ENCODE measurements at places on chromosomes 13 and 19.

GRCh38 chr13:23460309-23460708 is 26.8 kb upstream of the SACS start:
- no peak for DNase-seq

DNA sequence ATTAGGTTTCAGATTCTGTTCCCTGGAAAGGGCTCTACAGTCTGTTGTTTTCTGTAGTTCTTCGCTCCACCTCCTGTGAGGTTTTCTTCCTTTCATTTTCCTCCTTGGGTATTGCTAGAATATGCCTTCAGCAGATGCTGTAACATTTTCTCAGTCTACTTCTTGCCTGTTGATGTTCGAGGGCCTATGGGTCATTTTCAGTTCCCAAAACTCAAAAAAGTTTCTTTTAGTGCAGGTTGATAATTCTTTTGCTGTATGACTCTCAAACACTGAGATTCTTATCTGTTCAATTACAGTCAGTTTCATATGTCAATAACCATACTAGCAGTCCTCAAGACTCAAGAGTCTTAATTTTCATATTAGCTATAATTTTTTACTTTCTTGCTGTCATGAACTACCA is 268.3 kb downstream of the RFC3 start:
- DNase-seq = no peak

- no peak for DNase-seq
Measured at GRCh38 chr19:33866696-33867095, 70.0 kb downstream of the KCTD15 start.

- DNase-seq = peak; percentile 10
Measured at GRCh38 chr13:78102121-78102677, 183.6 kb upstream of the EDNRB start.

DNA sequence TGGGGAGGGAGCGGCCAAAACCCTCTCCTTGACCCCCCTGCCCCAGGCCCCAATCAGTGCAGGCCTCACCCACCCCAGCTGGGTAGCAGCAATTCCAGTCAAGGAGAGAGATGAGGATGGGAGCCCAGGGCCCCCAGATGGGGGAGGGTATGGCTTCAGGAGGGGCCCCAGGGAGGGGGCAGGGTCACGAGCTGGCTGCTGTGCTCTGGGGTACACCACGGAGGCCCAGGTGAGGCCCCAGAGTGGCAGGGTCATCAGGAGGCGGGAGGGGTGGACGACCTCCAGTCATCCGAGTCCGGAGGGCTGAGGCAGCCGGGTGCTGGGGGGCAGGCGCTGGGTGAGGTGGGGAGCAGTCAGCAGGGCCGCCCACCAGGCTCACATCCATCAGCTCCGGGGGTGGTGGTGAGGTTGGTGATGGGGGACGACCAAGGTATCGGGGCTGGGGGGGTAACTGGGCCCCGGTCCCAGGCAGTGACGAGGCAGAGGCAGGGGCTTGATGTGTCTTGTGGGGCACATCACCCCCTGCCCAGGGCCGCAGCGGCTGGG is 8.4 kb downstream of the DYRK1B start:
- no peak for DNase-seq

GRCh38 chr13:80180740-80181355 is 160.1 kb downstream of the SPRY2 start:
- DNase-seq = no peak

DNA sequence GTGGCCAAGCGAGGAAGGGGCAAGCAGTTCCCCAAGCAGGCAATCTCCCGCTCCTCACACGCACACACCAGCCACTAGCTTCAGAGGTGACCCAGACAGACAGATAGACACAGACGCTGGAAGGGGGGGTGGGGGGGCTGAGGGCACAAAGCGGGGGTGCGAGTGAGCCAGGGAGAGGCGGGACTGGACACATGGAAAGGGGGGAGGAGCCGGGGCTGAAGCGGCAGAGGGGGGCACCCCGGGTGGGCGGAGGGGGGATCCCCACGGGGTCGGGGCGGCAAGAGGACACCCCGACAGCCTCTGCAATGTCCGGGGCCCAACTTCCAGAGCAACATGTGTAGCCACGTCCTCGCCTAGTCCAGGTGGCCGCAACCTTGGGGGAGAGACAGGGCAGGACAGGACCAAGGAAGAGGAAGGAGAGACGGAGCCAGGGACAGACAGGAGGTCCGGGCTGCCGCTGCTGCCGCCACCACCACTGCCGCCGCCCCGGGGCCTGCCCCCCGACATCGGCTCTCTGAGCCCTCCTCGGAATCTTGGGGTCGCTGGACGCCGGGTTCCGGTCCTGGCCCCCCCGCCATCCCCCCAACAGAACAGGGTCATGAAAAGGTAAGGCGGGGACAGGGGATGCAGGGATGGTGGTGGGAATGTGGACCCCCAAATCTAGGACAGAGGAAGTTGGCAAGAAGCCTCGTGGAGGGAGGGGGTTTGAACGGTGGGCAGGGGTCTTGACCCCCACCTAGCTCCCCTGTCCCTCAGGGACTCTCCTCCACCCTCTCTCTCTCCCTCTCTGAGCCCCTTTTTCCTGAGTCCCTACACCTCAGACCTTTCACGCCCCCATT is 1.1 kb downstream of the GRIN2D start:
- no peak for DNase-seq

DNA sequence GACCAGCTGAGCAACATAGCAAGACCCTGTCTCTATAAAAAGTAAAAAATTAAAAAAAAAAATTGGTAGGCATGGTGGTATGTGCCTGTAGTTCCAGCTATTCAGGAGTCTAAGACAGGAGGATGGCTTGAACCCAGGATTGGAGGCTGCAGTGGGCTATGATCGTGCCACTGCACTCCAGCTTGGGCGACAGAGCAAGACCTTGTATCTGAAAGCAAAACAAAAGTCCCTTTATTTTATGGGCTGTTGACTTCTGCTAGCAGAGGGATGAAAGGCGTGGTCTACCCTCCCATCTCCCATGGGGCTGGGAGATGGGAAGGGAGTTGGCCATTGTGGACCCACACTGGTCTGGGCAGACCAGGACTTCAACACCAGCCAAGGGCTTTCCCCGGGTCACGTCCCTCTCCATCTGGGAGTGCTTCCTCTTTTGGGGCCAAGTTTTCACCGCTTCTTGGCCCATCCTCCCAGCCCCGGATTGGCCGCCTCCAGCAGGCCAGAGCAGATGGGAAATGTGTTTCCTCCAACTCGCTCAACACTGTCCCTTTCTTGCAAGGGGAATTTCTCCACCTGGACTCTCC is 2.2 kb upstream of the TNFSF9 start:
- DNase-seq = no peak

- no peak for DNase-seq
Measured at GRCh38 chr13:79492313-79492798, 11.4 kb downstream of the NDFIP2 start.

- DNase-seq = no peak
Measured at GRCh38 chr19:41863209-41863931, 3.3 kb downstream of the RPS19 start.

- peak; percentile 3 for DNase-seq
Measured at GRCh38 chr13:94020833-94021232, 458.6 kb downstream of the DCT start.

DNA sequence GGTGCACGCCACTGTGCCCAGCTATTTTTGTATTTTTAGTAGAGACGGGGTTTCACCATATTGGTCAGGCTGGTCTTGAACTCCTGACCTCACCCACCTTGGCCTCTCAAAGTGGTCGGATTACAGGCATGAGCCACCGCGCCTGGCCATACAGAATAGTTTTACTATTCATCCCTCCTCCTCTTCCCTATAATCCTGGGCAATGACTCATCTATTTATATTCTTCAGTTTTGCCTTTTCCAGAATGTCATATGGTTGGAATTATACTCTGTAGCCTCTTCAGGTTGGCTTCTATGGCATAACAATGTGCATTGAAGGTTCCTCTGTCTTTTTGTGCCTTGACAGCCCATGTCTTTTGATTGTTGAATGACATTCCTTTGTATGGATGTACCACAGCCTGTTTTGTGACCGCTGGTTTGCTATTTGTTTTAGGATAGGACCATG is 22.2 kb upstream of the LRP3 start:
- DNase-seq = no peak

DNA sequence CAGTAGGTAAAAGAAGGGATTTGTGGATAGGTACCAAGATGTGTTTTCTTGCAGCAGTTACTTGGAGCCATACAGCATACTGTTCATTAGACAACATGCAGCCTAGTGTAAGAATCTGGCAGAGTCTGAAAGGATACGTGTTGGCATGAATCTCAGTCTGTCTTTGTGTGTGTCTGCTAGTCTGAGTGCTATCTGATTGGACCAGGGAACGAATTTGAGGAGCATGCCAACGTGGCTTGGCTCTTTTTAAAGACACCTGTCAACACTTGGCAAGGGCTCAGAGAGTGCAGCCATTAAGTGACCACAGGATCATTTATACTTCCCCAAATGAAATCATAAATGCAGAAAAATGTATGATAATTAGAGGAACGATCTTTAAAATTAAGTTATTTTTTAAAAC is 27.6 kb upstream of the ATXN8OS start:
- no peak for DNase-seq

DNA sequence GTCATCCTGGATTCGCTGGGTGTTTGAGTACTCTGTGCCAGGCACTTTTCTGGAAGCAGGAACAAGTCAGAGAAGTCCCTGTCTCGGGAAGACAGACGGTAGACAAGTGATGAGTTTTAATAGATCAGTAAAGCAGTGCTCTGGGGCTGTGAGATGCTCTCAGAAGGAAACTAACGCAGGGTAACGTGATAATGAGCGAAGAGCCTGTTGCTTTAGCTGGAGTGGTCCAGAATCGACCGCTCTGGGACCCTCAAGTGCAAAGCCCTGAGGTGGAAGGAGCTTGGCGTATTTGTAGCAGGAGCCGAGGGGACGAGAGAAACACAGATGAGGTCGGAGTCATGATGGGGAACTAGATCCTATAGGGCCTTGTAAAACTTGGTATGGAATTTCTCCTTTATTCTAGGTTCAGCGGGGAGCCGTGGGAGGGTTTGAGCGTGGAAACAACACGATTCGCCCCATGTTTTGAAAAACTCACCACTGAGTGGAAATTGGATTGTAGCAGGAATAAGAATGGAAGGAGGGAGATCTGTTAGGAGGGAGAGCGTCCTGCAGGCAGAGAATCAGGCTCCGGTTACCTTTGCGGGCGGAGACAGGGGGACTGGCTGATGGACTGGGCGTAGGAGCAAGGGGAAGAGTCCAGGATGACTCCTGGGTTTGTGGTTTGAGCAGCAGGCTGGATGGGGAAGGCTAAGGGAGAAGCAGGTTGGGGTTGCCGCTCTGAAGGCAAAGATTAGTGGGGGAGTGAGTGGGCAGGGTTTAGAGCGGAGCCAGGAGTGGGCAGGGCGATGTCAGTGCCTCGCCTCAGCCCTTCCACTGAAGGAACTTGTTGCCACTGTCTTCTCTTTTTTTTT is 763 bp downstream of the POLD1 start:
- no peak for DNase-seq

DNA sequence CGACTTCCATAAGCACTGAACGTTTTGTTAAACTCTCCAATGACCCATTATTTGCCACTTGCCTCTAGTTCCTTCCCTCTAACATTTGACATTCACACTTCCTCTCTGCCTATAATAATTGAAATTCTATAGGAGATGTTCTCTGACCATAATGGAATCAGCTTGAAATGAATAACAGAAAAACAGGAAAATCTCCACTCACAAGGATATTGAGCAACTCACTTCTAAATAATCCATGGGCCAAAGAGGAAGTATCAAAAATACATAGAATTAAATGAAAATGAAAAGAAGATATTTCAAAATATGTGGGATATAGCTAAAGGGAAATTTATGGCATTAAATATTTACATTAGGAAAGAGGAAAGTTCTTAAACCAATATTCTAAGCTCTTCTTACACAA is 3.4 kb upstream of the FCGBP start:
- no peak for DNase-seq

- no peak for DNase-seq
Measured at GRCh38 chr19:10037367-10037766, 24.1 kb downstream of the RDH8 start.

GRCh38 chr13:31172535-31172934 is 10.8 kb upstream of the HSPH1 start:
- peak; percentile 89 for DNase-seq

DNA sequence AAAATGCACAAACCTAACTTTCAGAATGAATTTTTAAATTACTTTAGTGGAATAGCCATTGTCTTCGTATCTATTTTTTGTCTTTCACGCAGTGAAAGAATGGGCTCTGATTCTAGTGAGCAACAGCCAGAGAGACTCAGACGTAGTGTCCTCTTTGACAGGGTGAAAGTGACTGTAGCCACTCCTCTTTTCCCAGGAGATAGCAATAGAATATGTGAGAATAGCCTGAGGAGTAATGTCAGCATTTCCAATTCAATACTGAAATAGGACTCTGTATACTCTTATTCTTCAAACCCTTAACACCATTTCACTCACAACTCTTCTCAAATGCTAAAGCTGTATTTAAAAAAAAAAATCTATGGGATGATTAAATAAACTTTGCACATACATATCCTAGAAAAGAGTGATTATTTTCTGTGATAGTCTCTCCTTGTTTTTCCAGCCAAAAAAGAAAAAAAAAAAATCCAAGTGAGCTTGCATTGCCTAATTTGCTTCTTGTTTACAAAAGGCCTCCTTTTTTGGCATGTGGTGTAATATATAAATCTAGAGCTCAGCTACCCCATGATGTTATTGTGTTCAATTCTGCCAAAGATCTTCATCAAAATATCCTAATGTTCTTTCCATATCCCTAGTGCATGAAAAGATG is 626.1 kb upstream of the SLITRK6 start:
- DNase-seq = no peak

- DNase-seq = no peak
Measured at GRCh38 chr13:28545583-28546333, 50.8 kb upstream of the FLT1 start.

GRCh38 chr13:46964789-46965527 is 68.1 kb upstream of the HTR2A start:
- DNase-seq = no peak

- no peak for DNase-seq
Measured at GRCh38 chr19:12867120-12868099, 13.8 kb downstream of the DNASE2 start.

DNA sequence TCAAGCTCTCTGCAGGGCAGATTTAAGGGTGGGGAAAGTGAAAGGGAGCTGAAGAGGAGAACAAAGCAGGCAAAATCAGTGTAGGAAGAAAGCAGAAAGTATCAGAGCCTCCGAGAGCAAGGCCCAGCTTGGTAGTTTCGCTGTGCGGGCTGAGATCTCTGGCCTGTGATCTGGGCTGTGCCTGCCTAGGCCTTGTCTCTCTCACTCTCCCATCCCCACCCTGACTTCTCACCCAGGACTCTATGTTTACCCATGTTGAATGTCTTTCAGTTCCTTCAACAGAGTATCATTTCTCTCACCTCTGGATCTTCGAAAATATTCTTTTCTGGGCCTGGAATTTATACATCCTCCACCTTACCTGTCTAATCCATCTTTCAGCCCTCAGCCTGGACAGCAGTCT is 391.3 kb downstream of the FOXO1 start:
- DNase-seq = no peak

- DNase-seq = no peak
Measured at GRCh38 chr19:29672933-29673336, 7.7 kb downstream of the PLEKHF1 start.

DNA sequence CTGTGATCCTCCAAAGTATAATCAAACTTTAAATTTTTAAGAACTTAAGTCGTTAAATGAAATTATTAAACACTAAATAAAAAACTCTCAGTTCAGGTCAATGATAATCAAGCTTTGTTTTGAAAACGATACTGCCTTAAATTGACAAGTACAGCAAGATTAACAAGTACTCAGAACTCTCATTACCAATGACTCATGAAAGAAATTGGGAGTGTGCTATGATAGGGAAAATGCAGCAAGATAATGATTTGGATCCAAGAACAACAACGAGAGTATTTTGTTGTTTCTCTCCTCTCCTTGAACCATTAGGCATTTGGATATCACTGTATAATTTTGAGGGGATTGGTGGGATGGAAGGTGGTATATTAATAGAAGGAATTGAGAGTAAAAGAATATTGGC is 10.2 kb downstream of the N4BP2L2 start:
- no peak for DNase-seq

- no peak for DNase-seq
Measured at GRCh38 chr19:17394891-17395415, 957 bp upstream of the CCDC194 start.
